ENCODE measurements at places on chromosomes 1 and 21. TPM values are rescaled to one million over a fixed set of nuclear protein-coding genes. Genes with fewer than 3 reads are reported as not detected.

DNA sequence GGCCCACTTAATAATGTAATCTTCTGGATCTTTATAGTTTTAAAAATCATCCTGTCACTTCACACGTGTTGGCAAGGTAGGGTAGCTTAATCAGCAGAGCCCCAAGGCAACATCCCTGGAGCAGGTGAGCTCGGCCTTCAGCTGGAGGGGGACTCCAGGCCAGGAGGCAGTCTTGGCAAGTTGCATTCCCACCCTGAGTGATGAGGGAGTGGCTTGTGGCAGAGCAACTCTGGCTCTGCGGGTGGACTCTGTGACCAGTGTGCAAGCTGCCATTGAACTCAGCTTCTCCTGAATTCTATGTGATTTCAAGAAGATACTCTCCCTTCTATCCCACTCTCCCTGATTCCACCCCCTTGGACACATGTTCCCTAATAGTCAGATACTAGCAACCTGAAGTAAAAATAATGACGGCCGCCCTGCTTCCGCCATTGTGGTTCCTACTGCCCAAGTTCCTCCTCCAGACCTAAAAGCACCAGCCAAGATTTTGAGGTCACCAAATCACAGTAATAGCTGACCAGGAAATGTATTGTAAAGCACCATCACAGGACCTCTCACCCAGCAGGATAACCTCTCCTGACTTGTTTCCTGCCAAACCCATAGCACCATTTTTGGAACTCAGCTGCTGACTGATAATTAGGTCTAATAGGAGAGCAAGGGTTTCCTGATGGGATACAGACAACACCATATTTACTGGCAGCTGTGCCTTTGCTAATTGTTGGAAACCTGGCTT, 11.5 kb upstream of the LYST start:
- H3K4me1 ChIP-seq: no peaks in the 10 kb centered on the region
- no peaks in the 10 kb centered on the region for H3K36me3 ChIP-seq
- H3K4me3 ChIP-seq: no peak overlapping the region
- DNase-seq: no peak
- no peaks in the 10 kb centered on the region for H3K27me3 ChIP-seq

GRCh38 chr1:229836324-229836723, 210.3 kb downstream of the URB2 start:
- no peak for DNase-seq
- H3K36me3 ChIP-seq: no peaks in the 10 kb centered on the region
- no peak overlapping the region for H3K27ac ChIP-seq
- peaks cover 4% of the 10 kb centered on the region for H3K27me3 ChIP-seq
- no peaks in the 10 kb centered on the region for H3K4me1 ChIP-seq

DNA sequence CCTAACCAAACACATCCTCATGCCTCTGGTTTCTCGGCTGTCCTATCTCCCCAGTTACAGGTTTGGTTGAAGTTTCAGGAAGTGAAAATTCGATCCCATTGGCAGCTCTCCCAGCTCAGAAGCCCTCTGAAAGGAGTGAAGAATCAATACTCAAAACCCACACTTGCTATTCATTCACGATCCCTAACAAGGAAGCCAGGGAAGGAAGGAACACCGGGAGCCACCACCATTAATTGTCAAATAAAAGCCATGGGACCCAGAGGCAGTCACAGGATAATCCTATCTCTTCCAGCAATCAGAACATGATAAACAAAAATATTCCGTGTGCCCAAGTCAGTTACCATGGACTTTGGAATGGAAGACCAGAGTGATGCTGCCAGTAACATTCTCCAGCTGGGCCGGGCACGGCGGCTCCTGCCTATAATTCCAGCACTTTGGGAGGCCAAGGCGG, 7.0 kb downstream of the TMPRSS2 start:
- H3K36me3 ChIP-seq: no peaks in the 10 kb centered on the region
- no peaks in the 10 kb centered on the region for H3K27me3 ChIP-seq
- no peaks in the 10 kb centered on the region for H3K4me1 ChIP-seq
- no peak overlapping the region for H3K4me3 ChIP-seq

DNA sequence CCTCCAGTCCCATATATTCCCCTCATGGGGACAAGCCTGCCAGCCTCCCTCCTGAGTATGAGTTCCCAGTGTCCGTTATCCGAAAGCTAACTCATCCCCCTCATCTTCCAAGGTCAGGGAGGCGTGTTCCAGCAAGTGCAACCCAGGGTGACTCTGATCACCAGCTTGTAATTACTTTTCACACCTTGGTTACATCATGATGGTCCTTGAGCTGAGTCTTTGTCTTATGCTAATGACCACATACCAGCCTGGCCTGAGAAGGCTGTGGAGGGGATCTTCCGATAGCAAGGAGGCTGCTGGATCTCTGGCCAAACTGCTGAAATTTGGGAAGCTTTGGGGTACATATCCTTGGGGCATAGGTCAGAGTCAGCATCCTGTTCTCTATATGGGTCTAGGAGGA, 99.6 kb downstream of the DDX20 start:
- H3K27ac ChIP-seq: no peak overlapping the region
- H3K4me3 ChIP-seq: no peak overlapping the region
- no peak for DNase-seq
- no peaks in the 10 kb centered on the region for H3K36me3 ChIP-seq
- no peaks in the 10 kb centered on the region for H3K4me1 ChIP-seq

DNA sequence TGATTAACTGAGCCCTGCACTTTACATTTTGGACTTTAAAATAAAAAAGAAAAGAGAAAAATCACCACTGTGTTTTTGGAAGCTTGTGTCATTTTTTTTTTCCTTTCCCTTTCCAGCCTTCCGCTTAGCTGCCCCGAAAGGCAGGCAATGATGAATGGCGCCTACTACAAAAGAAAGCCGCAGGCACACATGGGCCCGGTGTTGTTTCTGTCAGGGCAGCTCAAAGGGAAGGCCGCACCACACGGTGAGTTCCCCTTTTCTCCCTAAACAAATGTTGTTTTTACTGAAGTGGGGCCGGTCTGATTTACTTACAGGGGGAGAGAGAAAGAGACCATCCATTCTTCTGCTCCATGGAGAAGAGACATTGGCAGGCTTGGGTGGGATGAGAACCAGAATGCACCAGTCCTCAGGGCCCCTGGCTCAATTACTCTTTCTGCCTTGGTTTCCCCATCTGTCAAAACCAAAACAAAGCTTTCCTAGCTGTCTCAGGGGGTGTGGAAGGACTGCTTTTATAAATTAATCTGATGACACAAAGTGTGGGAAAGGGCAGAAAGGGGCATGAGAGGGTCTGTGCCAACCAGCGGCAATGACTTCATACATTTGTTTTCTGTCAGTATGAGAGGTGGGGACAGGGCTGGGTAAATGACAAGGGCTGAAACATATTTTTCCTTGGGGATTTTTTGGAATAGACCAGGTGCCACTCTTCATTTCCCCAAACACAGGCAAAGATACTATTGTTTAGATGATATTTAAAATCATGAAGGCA, 91.4 kb upstream of the PLXNA2 start:
- no peak overlapping the region for H3K4me3 ChIP-seq
- H3K4me1 ChIP-seq: no peaks in the 10 kb centered on the region
- H3K27ac ChIP-seq: no peak overlapping the region
- H3K36me3 ChIP-seq: no peaks in the 10 kb centered on the region
- DNase-seq: no peak

GRCh38 chr1:162822391-162823200, 32.1 kb downstream of the HSD17B7 start:
- H3K27me3 ChIP-seq: no peaks in the 10 kb centered on the region
- DNase-seq: peak; percentile 52
- H3K36me3 ChIP-seq: no peaks in the 10 kb centered on the region
- H3K4me1 ChIP-seq: no peaks in the 10 kb centered on the region
- H3K27ac ChIP-seq: no peak overlapping the region
- H3K4me3 ChIP-seq: peak overlapping the region; percentile 28

Gene NHLH1
- 0.15 TPM for total RNA-seq

Gene ADCY10
- 0.16 TPM for total RNA-seq

Gene RIPPLY3
- total RNA-seq: 0.44 TPM
